Suprapubic skin (tissue), 4 donors: ENCODE measurements at places on chromosomes 5 and 9. TPM values are rescaled to one million over a fixed set of nuclear protein-coding genes. Genes with fewer than 3 reads are reported as not detected.

DNA sequence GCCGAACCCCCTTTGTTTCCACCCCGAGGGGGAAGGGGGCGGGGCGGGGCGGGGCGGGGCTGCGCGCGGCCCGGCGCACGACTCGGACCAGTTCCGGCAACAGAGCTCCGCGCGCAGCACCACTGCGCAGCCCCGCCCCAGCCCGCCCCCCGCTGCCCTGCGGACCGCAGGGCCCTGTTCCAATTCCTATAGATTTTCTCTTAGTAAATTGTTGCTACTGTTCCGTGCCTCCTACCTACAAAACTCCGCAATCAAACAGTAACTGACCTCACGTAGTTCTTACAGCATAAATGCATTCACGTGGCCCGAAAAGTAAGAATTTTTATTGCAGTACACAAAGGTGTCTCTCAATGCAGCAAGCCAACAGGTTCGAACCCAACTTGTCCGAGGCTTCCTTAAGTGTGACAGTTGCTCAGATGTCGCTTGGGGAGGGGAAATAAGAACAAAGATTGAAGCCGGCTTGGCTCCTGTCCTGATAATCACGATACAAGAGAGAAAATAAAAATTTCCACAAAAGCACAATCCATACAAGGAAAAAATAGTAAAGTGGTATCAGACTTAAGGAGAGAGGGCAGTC is 1.2 kb upstream of the RNF38 start:
- DNase-seq = no peak

DNA sequence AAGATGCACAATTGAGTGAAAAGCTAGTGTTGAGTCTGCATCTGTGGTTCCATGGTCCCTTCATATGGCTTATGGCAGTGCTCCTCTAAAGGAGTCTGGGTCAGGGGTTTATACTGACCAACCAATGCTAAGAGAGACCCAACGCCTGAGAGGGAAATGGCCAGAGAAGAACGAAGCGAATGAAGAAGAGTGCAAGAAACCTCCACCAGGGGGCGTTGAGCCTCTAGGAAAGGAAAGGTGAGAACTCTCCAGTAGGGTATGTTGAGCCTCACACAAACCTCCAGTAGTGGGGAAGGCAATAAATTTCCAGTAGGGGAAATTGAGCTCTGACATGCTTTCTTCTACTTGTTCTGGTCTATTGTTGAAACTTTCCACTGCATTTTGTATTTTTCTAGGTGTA is 470.6 kb downstream of the PRDM9 start:
- no peak for DNase-seq

- no peak for DNase-seq
These were observed 12.5 kb upstream of the SHOC1 start for GRCh38 chr9:111807197-111807596.

GRCh38 chr5:12269164-12269563 is 364.9 kb upstream of the CTNND2 start:
- no peak for DNase-seq

DNA sequence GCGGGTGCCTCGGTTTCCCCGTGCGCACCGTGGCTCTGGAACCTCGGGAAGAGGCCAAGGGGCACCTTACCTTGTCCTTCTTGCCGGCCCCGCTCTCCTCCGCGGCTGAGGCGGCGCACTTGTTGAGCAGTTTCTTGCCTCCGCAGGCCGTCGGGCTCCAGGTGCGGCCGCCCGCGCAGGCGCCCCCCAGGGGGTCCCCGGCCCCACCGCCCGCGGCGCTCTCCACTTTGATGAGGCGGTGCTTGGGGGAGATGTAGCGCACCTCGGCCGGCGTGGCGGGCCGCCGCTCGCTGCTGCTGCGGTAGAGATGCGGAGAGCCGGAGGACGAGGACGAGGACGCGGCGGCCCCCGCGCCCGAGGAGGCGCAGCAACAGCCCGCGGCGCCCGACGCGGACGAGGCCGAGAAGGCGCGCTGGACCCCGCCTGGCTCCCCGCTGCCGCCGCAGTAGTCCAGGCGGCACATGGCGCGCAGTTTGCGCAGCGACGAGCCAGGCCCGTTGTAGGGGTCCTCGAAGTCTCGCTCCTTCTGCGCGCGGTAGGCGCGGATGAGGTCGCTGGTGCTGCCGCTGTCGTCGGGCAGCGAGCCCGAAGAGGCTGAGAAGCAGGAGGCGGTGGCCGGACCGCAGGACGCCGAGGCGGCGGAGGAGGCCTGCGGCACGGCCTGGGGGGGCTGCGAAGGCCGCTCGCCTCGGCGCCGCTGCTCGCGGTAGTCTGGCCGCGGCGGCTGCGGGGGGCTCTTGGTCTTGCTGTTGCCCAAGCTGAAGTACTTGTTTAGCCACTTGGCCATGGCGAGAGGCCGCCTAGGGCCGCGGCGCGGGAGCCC is 957 bp downstream of the SHB start:
- DNase-seq = peak; percentile 61

DNA sequence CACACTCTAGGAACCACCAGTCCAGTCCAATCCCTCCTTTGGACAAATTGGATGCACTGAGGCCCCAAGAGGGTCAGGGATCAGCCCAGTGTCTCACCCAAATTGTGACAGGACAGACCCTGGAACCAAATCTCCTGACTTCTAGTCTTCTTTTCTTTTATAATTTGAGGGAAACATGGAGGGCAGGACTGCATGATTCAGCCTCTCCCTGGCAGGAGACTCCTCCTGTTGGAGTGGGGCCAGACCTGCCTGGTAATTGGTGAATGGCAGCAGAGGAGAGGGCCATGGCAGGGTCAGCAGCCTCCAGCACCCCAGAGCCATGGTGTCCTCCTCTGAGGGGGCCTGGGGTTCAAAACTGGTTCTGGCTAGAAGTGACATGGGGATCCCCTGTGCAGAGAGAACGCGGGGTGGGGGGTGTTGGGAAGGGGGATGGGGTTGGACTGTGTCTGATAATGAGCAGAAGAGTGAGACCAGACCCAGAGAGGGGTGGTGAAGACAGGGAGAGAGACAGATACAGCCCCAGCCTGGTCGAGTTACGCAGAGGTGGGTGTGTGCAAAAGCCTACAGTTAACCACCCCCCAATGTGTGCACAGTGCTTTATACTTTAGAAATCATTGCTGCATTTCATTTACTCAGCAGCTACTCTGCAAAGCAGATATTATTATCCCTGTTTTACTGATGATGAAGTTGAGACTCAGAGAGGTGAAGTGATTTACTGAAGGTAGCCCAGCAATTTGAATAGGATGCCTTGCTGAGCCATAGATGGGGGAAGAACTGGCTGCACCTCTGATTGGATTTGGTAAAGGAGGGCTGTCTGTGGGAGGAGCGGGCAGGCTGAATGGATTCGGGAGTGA is 3.8 kb upstream of the SYNPO start:
- DNase-seq = no peak

DNA sequence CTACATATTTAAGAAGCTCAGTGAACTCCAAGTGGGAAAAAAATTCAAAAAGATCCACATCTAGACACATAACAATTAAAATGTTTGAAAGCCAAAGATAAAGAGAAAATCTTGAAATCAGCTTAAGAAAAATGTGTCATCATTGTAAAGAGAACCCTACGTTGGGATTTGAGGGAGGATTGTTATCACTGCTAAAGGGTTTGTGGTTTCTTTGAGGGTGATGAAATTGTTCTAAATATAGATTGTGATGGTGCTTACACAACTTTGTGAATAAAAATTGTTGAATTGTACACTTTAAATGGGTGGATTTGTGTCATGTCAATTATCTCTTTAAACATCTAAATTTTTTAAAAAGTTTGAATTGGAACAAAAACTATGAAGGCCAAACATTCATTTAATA is 92.2 kb upstream of the ADAMTS19 start:
- DNase-seq = no peak

- DNase-seq = no peak
These were observed 14.3 kb upstream of the POU5F2 start for GRCh38 chr5:93755716-93756115.

DNA sequence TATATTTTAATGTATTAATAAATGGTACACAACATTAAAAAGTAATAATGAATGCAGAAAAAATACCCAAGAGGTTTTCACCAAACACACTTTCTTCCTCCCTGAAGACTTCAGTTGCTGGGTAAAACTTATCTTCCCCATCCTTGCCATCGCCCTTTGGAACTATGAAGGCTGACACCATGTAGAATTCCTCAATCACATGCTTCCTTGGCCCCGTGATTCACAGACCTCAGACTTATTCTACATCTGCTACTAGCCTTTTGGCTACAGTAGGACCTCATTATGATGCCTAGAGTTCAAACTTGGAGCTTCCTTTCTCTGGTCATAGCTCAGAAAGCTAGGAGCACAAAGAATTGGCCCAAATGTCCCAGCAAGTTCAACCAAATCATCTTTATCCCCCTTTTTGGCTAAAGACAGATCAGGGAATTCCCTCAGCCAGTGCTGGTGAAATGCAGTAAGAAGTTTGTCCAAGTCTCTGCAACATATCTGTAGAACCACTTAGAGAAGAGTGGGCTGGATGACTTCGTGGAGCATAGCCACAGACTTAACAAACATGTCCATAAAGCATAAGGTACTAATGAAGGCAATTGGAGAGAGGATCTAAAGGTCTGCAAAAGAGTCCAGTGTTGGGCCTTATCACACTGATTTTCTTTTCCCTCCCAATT is 253.5 kb downstream of the SEC61B start:
- DNase-seq = no peak

DNA sequence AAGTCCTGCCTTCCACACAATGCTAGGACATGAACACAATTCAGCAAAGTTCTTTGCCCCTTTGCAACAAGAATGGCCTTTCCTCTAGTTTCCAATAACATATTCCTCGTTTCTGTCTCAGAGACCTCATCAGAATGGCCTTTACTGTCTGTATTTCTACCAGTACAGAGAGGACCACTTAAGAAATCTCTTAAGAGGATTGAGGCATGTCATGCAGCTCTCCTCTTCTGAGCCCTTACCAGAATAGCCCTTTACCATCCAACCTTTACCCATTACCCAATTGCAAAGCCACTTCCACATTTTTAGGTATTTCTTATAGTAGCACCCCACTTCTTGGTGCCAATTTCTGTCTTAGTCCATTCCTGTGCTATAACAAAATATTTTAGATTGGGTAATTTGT is 20.3 kb downstream of the TNPO1 start:
- DNase-seq = no peak

DNA sequence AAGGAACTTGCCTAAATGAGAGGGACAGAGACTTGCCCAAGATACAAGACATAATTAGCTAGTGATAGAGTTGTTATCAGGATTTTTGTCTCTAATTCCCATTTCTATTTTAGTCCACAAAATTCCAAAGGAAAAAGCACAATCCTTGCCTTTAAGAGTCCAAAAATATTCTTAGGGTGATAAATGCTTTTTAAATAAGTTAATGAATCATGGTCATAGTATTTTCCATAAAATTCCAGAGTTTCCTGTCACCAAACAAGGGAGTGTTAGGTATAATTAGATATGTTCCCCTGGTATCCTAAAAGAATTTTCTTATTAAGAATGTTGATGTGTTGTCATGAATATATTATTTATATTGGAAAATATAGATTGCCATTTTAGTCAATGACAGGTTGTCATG is 21.8 kb upstream of the CEP72 start:
- DNase-seq = no peak

DNA sequence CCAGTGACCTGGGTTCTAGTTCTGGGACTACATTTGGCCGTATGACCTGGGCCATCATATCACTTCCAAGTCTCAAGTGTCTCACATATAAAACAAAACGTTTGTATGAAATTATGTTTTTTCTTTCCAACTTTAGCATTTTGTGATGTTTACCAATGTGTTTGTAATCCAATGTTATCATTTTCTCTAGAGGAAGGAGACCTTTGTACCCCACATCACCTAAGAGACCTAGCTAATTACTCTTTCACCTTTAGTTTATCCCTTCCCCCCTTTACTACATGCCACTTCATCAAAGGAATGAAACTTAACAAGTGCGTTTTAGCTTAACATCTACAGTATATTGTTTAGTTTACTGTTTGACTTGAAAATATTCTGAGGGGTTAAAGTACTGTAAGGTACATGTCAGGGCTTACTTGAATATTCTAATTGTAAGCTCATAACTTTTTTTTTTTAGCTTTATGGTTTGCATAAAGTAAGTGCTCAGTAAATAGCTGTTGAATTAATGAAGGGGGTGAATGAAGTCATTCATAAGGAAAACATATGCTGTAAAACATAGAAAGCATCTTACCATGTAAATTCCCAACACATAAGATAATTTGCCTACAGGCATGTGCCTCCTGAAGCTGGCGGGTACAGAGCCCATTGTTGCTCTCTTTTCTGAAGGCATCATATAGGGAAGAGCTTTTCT is 2.9 kb downstream of the PIP5K1B start:
- no peak for DNase-seq

DNA sequence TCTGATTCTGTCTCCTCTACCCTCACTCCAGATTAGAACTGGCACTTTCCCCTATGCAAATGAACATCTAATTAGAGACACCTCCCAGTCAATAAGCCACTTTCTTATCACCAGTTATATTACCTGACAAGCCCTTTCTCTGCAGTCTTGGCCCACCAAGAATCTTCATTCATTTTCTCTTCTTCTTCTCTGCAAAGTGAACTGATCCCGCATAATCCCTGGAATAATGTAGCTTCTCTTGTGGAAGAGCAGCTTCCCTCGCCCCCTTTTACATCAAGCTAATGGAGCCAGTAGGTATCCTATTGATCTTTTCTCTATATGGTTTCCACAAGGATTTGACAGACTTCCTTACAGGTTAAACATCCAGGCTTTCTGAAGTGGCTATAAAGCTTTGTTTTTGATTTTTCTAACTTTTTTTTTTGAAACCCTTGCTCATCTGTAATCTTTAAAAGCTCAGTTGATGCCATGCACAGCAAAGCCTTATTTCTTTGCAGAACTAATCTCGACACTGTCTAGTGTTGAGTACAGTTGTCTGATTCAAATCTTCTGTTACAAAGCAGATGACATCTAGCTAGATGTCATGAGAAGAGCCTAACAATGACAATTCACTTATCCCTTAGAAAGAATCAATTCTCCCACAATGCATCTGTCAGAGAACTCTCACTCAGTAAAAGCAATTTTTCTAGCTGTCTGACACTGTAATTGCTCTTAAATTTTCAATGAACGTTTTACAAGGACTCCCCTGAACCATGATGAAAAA is 281.4 kb downstream of the ISL1 start:
- DNase-seq = no peak

DNA sequence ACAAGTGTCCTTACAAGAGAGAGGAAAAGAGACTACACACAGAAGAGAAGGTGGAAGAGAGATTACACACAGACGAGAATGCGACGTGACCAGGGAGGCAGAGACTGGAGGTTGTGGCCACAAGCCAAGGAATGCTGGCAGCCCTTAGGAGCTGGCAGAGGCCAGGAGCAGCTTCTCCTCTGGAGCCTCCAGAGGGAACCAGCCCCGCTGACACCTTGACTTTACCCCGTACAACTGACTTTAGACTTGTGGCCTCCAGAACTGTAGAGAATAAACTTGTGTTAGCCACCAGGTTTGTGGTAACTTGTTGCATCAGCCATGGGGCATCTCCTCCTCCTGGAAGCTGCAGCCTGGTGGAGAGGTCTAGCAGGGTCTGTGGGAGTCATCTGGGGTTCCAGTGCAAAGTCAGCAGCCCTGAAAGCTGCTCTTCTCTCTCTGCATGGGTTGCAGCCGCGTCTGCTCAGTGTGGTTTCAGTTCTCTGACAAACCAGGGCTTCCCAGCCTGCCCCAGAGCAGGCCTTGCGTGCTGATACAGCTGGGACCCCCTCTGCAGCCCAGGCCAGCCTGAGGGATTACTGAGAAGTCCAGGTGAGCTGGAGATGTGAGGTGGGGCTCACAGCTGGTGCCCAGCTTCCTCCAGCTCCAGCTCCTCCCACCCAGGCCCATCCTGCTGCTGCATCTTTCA is 30.8 kb upstream of the CNOT6 start:
- DNase-seq = no peak

BTNL8 gene
- total RNA-seq = 0.51 TPM

FBP1 gene
- total RNA-seq = 10.4 TPM

ACSL6 gene
- total RNA-seq = not detected

TMOD1 gene
- 3.8 TPM for total RNA-seq

IFNA13 gene
- not detected for total RNA-seq

RFESD gene
- total RNA-seq = 3.5 TPM

PDE6A gene
- 1.4 TPM for total RNA-seq
